ENCODE measurements at places on chromosomes 7 and 10.

DNA sequence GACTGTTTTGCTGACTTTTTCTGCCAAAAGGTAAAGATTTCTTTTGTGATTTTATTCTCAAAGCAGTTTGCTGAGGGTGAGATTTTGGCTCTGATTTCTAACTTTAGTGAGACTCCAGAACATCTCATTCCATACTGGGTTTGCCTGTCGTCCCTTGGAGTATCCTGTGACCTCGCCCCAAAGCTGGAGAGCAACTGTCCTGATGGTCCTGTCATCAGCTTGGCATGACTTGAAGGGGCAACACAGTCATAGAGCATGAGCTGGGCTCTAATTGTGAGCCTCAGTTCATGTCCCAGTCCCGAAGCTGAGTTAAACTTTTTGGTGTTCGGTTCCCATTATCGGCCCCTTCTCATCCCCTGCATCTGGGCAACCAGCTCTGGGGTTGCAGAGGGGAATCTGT is 23.4 kb downstream of the C10orf90 start:
- DNase-seq: no peak

GRCh38 chr10:48594803-48595538 is 9.9 kb downstream of the ARHGAP22 start:
- DNase-seq: peak; percentile 24

- DNase-seq: no peak
Observed at GRCh38 chr7:133252506-133252857, 396 bp upstream of the EXOC4 start.

- no peak for DNase-seq
Observed at GRCh38 chr10:33822774-33823173, 488.3 kb upstream of the NRP1 start.

DNA sequence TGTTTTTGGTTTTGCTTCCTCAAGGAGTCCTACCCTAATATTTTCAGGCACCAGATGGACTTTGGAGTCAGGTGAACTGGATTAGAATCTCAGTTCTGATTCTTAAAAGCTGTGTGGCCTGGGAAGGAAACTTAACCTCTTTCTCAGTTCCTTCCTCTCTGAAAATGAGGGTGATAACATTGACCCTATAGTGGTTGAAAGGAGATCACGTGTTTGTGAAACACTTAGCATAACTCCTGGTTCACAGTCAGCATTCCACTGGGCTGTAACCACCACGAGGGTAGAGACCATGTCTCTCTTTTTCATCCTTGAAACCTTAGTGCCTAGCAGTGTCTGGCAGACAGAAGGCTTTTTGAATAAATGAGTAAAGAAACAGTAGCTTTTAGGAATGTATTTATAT is 16.7 kb downstream of the LSMEM1 start:
- DNase-seq: no peak
